Neural crest cell (in vitro differentiated cells): ENCODE measurements at places on chromosomes 5 and 9. TPM values are rescaled to one million over a fixed set of nuclear protein-coding genes. Genes with fewer than 3 reads are reported as not detected.

ASTN2 gene
- 5.9 and 7.3 TPM in 2 replicates for total RNA-seq

NEURL1B gene
- total RNA-seq, result 5.7 and 6.1 TPM in 2 replicates

DPYSL3 gene
- 98.9 and 102 TPM in 2 replicates for total RNA-seq

FOXD4L5 gene
- 0.34 and 0.37 TPM in 2 replicates for total RNA-seq

ERAP2 gene
- not detected in 2 replicates for total RNA-seq

GFPT2 gene
- 11.1 and 12.5 TPM in 2 replicates for total RNA-seq

ZDHHC11 gene
- total RNA-seq, result 14.5 and 17.2 TPM in 2 replicates

TAF11L5 gene
- total RNA-seq, result not detected in 2 replicates

LECT2 gene
- total RNA-seq, result not detected in 2 replicates

PCDHGB2 gene
- total RNA-seq, result 1.3 and 1.5 TPM in 2 replicates

DNA sequence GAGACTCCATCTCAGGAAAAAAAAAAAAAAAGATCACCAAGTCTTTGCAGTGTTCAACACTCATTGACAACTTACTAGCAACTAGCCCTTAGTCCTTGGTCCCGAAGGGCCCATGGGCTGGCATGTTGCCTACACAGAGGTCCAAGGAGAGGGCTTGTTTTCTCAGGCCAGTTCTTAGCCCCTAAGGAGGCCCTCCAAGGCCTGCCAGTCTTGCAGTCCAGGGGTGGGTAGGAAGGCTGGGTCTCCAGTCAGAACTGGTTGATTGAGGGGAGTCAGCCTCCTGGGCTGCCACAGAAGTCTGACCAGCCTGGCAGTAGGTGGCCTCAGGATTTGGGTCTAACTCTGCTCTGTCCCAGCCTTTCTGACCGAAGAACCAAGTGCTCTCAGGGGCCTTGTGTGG, 32.7 kb downstream of the IER5L start:
- no peak for DNase-seq
- peak overlapping the region; percentile 57 for H3K27ac ChIP-seq
- peaks cover 5% of the 10 kb centered on the region for H3K36me3 ChIP-seq
- H3K4me1 ChIP-seq, result peaks cover 61% of the 10 kb centered on the region
- peak overlapping the region; percentile 19 for H3K4me3 ChIP-seq

- no peaks in the 10 kb centered on the region for H3K4me1 ChIP-seq
- H3K36me3 ChIP-seq, result no peaks in the 10 kb centered on the region
- no peak overlapping the region for H3K4me3 ChIP-seq
- DNase-seq, result no peak
- peaks cover 6% of the 10 kb centered on the region for H3K27me3 ChIP-seq
These were observed 15.9 kb downstream of the RLN2 start for GRCh38 chr9:5288591-5288990.

DNA sequence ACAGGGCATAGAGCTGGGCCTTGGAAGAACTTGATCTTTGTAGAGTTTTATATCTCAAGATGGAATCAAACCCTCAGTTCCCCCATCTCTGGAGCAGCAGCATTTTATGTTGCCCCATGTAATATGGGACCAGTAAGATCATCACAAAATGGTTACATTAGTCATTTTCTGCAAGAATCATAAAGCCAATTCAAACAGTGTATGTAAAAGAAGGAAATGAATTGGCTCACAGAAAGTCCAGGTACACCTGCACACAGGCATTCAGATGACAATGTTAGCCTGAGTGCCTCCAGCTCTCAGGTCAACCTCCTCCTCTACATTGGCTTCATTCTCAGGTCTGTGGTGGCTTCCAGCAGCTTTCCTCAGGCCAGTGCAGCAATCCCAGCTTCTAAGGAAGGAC, 35.1 kb downstream of the CYFIP2 start:
- no peaks in the 10 kb centered on the region for H3K27me3 ChIP-seq
- peaks cover 8% of the 10 kb centered on the region for H3K36me3 ChIP-seq
- no peak overlapping the region for H3K4me3 ChIP-seq
- H3K4me1 ChIP-seq, result no peaks in the 10 kb centered on the region

- H3K27me3 ChIP-seq, result no peaks in the 10 kb centered on the region
- no peak overlapping the region for H3K27ac ChIP-seq
- H3K36me3 ChIP-seq, result no peaks in the 10 kb centered on the region
- peaks cover 4% of the 10 kb centered on the region for H3K4me1 ChIP-seq
- DNase-seq, result no peak
- no peak overlapping the region for H3K4me3 ChIP-seq
These were observed 26.3 kb upstream of the SEMA6A start for GRCh38 chr5:116600876-116601275.

- H3K4me1 ChIP-seq, result peaks cover 18% of the 10 kb centered on the region
- H3K4me3 ChIP-seq, result no peak overlapping the region
- H3K27me3 ChIP-seq, result no peaks in the 10 kb centered on the region
- no peak overlapping the region for H3K27ac ChIP-seq
These were observed 757.5 kb upstream of the ZNF608 start for GRCh38 chr5:125503946-125504345.

DNA sequence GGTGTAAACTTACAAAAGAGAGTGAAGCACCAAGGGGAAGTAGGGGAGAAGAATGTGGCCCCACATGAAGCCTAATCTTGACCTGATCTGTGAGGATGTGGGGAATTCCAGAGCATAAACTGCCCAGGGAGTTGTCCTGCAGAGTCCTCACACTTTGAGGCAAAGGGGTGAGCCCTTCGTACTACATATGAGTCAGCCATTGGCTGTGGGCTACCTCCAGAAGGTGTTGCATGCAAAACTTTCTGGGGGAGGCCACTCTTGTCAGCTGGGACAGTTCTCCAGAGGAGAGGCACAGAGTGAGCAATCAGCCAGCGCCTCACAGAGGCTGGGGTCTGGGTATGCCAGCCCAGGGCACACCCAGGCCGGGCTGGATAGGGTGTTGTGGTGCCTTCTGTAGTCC, 98.1 kb upstream of the NMUR2 start:
- H3K36me3 ChIP-seq, result no peaks in the 10 kb centered on the region
- DNase-seq, result no peak
- H3K27ac ChIP-seq, result no peak overlapping the region
- H3K27me3 ChIP-seq, result peaks cover 17% of the 10 kb centered on the region
- peaks cover 4% of the 10 kb centered on the region for H3K4me1 ChIP-seq
- H3K4me3 ChIP-seq, result no peak overlapping the region

GRCh38 chr9:137462396-137462985, 3.4 kb upstream of the NSMF start:
- H3K4me3 ChIP-seq, result peak overlapping the region; percentile 59
- DNase-seq, result no peak
- H3K4me1 ChIP-seq, result no peaks in the 10 kb centered on the region
- no peaks in the 10 kb centered on the region for H3K36me3 ChIP-seq

- no peak overlapping the region for H3K27ac ChIP-seq
- no peaks in the 10 kb centered on the region for H3K36me3 ChIP-seq
- H3K4me1 ChIP-seq, result peaks cover 14% of the 10 kb centered on the region
- no peak overlapping the region for H3K4me3 ChIP-seq
- H3K27me3 ChIP-seq, result peaks cover 5% of the 10 kb centered on the region
These were observed 831.5 kb downstream of the MAT2B start for GRCh38 chr5:164336906-164337305.

GRCh38 chr9:136568288-136569081, 22.6 kb upstream of the NOTCH1 start:
- H3K4me1 ChIP-seq, result peaks cover 63% of the 10 kb centered on the region
- no peak for DNase-seq
- peaks cover 3% of the 10 kb centered on the region for H3K27me3 ChIP-seq
- H3K4me3 ChIP-seq, result no peak overlapping the region
- no peak overlapping the region for H3K27ac ChIP-seq

GRCh38 chr5:112346411-112347044, 72.5 kb downstream of the EPB41L4A start:
- no peak overlapping the region for H3K4me3 ChIP-seq
- no peaks in the 10 kb centered on the region for H3K27me3 ChIP-seq
- peaks cover 6% of the 10 kb centered on the region for H3K4me1 ChIP-seq

GRCh38 chr9:94945197-94946144, 219.0 kb downstream of the AOPEP start:
- peaks cover 26% of the 10 kb centered on the region for H3K4me1 ChIP-seq
- peak overlapping the region; percentile 29 for H3K27ac ChIP-seq
- no peak for DNase-seq
- no peaks in the 10 kb centered on the region for H3K27me3 ChIP-seq
- peaks cover 5% of the 10 kb centered on the region for H3K36me3 ChIP-seq
- H3K4me3 ChIP-seq, result no peak overlapping the region

- H3K27ac ChIP-seq, result no peak overlapping the region
- H3K4me3 ChIP-seq, result no peak overlapping the region
- H3K36me3 ChIP-seq, result no peaks in the 10 kb centered on the region
- H3K27me3 ChIP-seq, result no peaks in the 10 kb centered on the region
- no peaks in the 10 kb centered on the region for H3K4me1 ChIP-seq
- DNase-seq, result no peak
These were observed 91.6 kb downstream of the NFIB start for GRCh38 chr9:14222149-14222835.

GRCh38 chr5:175635854-175636584, 21.9 kb upstream of the HRH2 start:
- DNase-seq, result no peak
- peaks cover 8% of the 10 kb centered on the region for H3K27me3 ChIP-seq
- no peak overlapping the region for H3K27ac ChIP-seq
- H3K36me3 ChIP-seq, result no peaks in the 10 kb centered on the region

GRCh38 chr5:132365213-132365612, 4.3 kb upstream of the SLC22A5 start:
- no peak overlapping the region for H3K27ac ChIP-seq
- H3K27me3 ChIP-seq, result no peaks in the 10 kb centered on the region
- no peak overlapping the region for H3K4me3 ChIP-seq

DNA sequence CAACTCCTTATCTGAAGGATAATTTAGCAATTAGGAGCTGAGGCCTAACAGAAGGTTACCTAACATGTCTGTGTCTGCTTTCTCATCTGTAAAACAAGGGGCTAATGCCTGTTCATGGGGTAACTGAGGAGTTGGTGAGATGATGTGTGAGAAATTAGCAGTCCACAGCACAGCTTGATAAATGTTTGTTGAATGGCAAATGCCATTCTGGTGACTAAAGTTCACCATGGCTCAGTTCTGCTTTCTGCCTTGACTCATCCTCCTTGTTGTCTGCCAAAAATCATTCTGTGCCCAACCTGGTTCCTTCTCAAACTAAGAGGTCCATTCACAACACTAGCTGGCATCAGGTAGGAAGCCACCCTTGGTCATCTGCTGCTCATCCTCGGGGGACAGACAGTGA, 552.0 kb upstream of the KLF4 start:
- peaks cover 9% of the 10 kb centered on the region for H3K27me3 ChIP-seq
- no peak for DNase-seq
- H3K27ac ChIP-seq, result no peak overlapping the region
- H3K4me1 ChIP-seq, result no peaks in the 10 kb centered on the region
- H3K4me3 ChIP-seq, result no peak overlapping the region
- H3K36me3 ChIP-seq, result peaks cover 3% of the 10 kb centered on the region

- no peaks in the 10 kb centered on the region for H3K4me1 ChIP-seq
- H3K4me3 ChIP-seq, result no peak overlapping the region
- DNase-seq, result no peak
- no peaks in the 10 kb centered on the region for H3K27me3 ChIP-seq
- no peaks in the 10 kb centered on the region for H3K36me3 ChIP-seq
These were observed 130.3 kb upstream of the FAM120A start for GRCh38 chr9:93321220-93321610.

DNA sequence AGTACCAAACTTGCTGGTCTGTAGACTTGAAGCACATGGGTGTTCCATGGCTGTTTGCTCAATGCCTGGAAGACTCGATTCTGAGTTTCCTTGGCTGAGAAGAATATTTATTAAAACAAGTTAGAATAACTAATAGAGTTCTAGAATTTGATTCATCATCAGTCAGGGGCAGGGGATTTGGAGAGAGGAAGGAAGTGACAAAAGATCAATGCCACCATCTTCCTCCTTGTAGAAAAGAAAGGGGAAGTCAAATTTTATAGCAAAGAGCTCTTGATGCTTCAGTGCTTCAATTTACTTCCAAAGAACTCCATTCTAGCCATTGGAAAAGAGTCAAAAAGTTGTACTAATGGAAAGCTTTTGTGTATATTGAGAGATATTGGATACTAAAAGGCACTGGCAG, 236.3 kb downstream of the MCTP1 start:
- H3K4me1 ChIP-seq, result no peaks in the 10 kb centered on the region
- H3K27ac ChIP-seq, result no peak overlapping the region
- no peaks in the 10 kb centered on the region for H3K36me3 ChIP-seq
- no peak for DNase-seq
- no peaks in the 10 kb centered on the region for H3K27me3 ChIP-seq
- no peak overlapping the region for H3K4me3 ChIP-seq
